ENCODE measurements at places on chromosomes 1 and 21.
A peak's percentile ranks its signal among the peaks of the same experiment; 100 is the strongest.

DNA sequence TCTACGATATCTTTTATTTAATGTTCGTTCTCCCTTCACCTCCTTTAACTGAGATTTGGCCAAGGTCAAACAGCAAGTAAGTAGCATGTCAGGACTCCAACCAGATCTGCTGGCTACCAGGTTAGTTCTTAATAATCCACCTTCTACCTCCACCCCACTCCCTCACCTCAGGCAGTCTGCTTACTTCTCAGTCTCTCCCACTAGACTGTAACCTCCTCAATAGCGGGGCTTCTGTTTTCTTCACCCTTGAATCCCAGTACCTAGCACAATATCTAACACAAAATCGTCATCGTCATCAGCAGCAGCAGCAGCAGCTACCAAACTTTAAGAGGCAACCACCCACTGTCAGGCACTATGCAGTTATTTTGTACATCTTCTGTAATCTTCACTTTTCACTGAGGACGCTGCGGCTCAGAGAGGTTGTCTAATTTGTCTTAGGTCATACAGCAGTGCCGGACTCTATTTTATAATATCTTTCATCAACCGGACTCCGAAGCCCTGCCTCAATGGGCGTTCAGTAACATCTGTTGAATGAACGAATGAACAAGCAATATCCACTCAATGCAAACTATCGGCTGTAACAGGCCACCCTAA, 859 bp upstream of the MAGI3 start:
- no peak for DNase-seq

DNA sequence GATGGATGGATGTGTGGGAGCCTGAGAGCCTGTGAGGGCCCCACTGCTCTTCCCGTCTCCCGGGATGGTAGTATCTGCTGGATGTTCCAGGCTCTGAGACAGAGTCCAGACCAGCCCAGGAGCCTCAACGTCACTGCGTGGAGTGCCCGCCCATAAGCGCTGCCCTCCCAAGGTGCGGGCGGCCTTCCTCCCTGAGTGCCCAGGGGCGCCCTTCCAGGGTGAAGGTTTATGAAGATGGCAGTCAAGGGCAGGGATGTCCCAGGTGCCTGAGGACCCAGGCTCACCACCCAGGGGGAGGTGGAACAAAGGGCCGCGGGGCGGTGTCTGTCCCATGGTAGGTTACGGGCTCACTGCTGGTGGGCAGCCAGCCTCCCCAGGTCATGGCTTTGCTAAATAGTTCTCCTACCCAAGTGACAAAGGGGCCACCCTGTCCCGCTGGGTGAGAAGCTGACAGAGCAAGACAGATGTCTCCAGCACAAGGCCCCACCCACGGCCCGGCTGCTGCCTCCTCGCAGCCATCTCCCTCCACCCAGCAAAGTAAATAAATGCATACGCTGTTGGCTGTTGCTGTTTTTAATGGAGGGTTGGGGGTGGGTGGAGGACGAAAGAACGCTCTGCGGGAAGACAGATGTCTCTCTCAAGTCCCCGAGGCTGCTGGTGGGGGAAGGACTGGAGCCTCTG, 9.0 kb upstream of the GPR153 start:
- peak; percentile 66 for DNase-seq

- DNase-seq, result peak; percentile 53
Observed at GRCh38 chr1:53511933-53512806, 53.0 kb downstream of the DMRTB1 start.

DNA sequence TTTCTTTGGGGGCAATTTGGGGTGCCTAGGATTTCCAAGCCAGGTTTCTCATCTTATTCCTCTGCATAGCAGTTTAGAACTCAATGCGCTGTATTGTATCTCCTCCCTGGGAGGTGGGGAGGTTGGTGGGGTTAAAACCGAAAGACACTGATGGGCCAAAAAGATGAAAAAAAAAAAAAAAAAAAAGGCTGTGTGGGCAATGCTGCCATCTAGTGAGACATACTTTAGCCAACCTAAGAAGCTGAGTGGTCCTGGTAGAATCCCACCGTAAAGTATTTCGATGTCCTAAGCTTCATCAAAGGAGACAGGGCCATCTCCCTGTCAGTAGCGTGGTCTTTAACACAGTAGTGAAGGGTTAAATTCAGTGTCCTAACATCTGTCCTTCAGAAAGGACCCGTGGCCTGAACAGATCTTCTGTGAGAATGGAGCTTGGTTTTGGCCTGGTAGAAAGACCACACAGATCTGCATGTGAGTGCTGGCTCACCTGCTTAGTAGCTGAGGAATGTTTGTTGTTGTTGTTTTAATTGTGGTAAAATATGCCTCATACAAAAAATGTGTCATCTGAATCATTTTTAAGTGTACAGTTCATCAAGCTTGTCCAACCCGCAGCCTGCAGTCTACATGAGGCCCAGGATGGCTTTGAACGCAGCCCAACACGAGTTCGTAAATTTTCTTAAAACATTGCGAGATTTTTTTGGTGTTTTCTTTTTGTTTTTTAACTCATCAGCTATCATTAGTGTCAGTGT, 226.2 kb downstream of the KIF26B start:
- no peak for DNase-seq

DNA sequence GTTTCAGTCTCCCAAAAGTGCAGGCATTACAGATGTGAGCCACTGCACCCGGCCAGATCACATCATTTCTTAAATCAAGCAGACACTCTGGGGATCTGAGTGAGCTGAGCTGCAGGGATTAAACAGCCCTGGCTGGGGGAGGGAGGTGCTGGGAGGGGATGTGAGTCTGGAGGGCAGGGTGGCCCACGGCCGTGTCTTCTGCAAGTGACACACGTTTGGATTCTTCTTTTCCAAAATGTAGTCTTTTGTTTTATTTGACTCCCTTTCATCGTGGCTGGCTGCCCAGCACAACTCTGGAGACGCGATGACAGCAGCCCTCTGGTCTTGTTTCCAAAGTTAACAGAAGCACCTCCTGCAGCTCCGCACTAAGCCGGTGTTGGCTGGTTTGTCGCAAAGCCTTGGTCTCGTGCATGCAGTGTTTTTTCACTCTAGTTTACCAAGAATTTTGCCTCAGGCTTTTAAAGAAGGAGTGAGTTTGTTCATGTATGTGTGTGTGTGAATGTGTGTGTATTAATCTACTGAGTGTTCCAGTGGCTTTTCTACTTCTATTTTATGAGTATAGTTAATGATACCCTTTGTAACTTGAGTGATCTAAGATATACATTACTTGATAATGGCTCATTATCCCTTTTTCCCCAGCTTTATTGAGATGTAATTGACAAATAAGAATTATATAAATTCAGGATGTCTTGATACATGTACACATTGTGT, 2.8 kb upstream of the KRTAP10-5 start:
- no peak for DNase-seq

- DNase-seq, result no peak
Observed at GRCh38 chr1:197435224-197435623, 167.2 kb downstream of the CRB1 start.
